Frontal cortex (tissue), 4 donors: ENCODE measurements at places on chromosomes 1 and 21.

GRCh38 chr1:48175116-48175515 lies 47.4 kb upstream of the SLC5A9 start:
- DNase-seq: no peak

DNA sequence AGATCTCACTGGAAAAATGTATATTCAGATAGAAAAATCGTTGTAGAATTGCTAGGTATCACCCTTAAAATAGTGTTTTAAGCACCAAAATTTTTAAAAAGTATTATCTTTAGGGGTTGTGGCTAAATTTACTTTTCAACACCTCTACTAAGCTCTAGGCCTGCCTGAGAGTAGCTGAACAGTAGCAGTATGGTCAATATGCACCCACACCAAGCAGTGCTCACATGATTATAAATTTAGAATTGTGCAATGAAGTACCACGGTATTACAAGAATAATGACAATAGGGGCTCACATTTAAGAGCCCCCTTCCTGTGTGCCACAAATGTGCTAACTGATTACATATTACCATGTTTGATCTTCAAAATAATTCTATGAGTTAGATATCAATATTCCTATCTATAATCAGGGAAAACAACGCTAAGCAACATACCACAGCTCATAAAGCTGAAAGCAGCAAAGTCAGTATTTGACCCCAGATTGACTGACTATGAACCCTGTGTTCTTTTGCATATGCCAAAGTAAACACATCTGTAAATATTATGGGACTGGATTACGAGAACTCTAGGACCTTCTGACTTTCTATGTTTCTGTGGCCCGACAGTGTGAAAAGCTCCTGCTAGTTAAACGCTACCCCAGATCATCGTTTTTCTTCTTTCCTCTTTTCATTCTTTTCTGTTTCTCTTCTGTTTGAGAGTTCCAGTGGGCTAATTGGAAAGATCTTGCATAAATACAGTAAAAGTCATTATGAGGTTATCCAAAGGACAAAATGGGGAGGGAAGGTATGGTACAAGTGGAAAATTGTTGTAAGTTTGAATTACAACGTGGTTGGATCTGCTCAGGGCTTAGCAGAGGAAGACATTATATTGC lies 201.1 kb upstream of the C1orf87 start:
- no peak for DNase-seq

DNA sequence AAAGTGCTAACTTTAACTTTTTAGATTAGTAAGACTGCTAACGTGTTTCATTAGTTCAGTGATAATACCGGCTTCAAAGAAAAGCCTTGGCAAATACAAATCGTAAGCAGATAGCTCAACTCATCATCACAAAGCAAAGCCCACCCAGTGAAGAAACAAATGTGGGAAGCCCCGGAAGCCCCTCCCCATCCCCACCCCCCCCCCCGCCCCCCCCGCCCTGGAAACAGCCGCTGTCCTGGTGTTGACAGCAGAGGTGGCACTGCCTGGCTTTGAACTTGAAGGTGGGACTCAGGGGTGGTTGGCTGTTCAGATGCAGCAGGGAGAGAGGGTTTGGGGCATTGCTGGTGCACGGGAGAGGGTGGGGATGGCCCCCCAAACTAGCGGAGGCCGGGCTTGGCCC lies 14.1 kb downstream of the PDXK start:
- no peak for DNase-seq

GRCh38 chr1:186413319-186413718 lies 37.7 kb downstream of the ODR4 start:
- no peak for DNase-seq

DNA sequence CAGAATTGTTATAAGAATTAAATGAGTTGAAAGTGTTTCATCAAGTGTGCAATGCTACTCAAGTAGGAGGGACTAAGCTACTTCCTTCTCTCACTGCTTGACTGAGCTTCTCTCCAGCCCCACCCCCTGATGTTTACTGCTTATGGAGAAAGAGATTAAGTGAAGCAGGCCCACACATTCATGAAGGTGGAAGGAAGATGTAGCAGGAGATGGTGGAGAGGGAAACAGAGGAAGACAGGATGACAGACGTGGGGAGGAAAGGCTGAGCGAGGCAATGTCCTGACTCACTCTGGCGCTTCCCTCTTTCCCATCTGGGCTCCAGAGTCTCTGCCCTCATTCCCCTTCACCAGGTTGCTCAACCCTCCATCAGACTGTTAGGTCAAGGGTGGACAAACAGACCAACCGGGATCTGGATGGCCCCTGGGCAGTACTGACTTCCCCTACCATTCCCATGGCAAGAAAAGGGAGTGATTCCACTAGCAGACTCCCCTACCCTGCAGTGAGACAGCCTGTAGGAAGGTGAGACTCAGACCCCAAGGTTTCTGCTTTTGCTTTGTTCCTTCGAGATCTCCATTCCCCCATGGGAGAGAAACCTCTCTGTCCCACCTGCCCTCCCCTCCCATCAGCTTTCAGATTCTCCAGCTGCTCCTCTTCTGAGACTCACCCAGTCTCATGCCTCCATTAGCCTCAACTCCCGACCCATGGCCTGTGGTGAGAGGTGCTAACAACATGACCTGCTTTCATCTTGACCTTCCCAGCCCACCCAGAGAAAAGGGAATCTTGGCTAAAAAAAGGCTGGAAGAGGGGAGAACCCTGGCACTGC lies 3.1 kb upstream of the ARHGEF2 start:
- no peak for DNase-seq

- DNase-seq: peak; percentile 69
Measured at GRCh38 chr1:48776393-48777218, at the start of gene BEND5. Gene BEND5 (minus strand): TSS chr1:48776891. CDS start chr1:48776831, 60 bp downstream.

GRCh38 chr1:157653494-157653873 lies 47.1 kb downstream of the FCRL3 start:
- no peak for DNase-seq

GRCh38 chr1:11806307-11806936 lies 431 bp downstream of the CLCN6 start:
- DNase-seq: no peak

DNA sequence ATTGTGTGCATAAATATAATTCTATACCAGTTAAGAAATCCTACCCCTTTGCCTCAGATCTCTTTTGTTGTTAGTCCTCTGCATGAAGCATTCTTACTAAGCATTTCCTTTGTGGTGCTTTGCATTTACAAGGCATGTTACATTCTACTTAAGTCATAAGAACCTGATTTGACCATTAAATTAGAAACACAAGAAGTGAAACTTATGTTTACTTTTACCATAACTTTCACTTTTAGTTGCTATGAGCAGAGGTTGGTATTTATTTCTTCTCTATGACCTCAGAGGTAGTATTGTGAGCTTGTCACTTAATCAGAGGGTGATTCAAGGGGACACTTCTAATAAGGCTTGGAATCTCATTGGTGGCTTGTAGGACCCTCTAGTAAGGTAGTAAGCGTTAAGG lies 9.0 kb downstream of the FAM20B start:
- no peak for DNase-seq

DNA sequence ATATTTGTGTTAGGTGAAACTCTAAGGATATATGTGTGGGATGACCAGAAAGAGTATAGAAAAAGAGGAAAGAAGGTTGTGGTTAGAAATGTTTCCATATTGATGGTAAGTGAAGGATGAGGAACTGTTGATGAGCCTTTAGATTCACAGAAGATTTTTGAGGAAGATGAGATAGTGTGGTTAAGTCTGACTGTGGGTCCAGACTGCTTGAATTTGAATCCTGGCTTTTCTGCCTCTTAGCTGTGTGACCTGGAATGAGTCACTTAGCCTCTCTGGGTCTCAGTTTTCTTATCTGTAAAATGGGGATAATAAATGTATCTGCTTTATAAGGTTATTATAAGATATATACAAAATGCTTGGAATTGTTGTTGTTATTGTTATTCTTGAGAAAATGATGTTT lies 27.5 kb downstream of the RGL1 start:
- DNase-seq: no peak
